Left lung (tissue), 14 donors: ENCODE measurements at places on chromosomes 2 and 18. TPM values are rescaled to one million over a fixed set of nuclear protein-coding genes. Genes with fewer than 3 reads are reported as not detected.

GRCh38 chr2:112725545-112726457, 5.0 kb downstream of the NT5DC4 start:
- no peak for DNase-seq

GRCh38 chr2:55003706-55004639, 46.3 kb downstream of the RTN4 start:
- DNase-seq = no peak

DNA sequence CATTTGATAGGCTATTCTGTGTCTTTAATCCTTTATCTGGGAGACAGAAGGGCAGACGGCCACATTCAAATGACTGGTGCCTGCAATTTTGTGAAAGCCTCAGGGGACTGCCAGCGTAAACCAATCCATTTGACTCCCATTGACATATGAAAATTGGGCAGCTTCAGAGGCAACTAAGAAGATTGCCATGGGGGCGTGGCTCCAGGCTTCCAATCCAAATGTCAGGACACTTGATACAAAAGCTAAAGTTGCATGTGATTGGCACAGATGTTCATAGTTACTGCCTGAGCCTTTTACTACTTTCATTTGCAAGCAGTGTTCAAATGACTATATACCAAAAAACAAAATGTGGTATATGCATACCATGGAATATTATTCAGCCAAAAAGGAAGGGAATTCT, 42.0 kb downstream of the SPC25 start:
- DNase-seq = no peak

DNA sequence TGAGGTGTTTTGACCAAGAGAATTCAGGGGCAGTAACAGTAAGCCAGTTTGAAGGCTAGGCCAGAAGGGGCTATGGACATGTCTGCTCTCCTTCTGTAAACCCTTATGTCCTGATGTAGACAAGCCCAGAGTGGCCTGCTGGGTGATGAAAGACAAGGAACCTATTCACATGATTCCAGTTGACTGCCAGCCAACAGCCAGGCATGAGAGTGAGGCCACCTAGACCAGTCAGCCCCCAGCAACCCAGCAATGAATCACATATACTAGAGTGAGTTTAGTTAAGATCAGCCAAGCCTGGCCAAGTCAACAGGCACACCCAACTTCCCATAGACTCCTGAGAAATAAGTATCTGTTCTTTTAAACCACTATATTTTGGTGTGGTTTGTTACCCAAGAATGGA, 1889.7 kb upstream of the CELF4 start:
- no peak for DNase-seq

DNA sequence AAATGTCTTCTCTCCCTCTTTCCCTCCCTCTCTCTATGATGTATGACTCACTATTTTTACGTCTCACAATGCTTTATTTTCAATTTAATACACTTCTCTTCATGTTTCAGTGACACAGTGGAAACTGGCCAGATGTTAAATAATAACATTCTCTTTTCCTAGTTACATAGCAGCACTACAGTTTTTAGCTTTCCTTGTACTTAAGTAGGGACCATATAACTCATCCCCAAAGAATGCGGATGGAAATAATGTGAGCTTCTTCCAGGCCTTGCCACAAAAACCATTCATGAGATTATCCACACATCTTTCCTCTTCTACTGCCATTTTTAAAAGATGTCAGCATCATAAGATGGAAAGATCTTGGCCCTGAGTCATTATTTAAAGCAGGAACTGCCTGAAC, 789.4 kb downstream of the LRP1B start:
- no peak for DNase-seq

Gene GRP
- total RNA-seq = 0.67 TPM
